Hematopoietic multipotent progenitor cell treated with erythropoietin and hydrocortisone succinate and interleukin-3 and kit ligand, for 6 days (in vitro differentiated cells): ENCODE measurements at places on chromosomes 16 and 17.
A peak's percentile ranks its signal among the peaks of the same experiment; 100 is the strongest.

- DNase-seq = no peak
Observed at GRCh38 chr16:27321013-27321915, 7.5 kb downstream of the IL4R start.

- peak; percentile 39 for DNase-seq
Observed at GRCh38 chr16:50038286-50038685, 13.3 kb downstream of the CNEP1R1 start.

DNA sequence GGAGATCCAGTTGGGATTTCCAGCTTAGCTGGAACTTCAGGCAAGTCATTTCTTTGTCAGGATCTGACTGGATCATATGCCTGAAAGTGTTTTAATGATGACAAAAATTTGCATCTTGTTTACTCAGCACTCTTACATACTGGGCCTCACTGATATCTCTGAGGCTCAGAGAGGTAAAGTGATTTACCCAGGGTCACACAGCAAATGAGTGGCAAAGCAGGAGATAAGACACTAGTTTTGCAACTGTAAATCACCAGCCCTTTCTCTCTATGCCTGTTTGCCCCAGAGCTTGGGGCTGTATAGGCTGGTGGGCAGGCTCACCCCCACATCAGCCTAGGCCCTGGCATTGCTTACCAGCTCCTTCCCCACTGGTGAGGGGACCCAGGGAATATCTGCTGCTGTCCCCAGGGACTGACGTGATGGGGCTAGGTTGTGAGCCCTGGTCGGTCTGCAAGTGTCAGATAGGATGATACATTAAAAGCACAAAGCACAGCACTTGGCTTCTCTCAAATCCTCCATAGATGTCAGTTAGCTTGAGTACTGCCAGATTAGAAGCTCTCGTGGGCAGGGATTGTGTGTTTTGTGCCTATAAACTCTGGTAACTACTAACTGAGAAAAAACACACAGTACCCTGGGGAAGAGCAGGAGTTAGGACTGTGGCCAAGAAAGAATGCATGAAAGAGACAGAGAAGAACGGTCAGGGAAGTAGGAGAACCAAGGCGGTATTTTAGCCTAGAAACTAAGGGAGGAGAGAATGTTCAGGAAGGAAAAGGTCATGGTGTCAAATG is 165.4 kb downstream of the COPRS start:
- DNase-seq = no peak

- no peak for DNase-seq
Observed at GRCh38 chr17:2222901-2223616, 80.5 kb downstream of the SMG6 start.

DNA sequence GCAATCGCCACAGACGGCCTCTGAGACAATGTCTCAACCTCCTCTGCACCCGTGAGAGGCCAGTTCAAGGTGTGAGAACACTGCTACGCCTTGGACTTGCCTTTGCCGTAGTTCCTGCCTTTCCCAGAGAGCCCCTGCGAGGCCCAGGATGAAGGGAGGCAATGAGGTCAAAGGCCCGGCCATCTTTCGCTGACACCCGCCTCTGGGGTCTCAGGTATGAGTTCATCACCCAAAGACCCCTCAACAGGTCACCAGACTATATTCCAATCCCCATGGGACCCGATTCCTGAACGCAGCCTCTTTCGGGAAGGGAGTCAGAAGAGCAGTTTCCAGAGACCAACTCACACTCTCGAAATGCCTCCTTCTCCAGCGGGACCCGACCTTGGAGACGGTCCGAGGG is 573.5 kb downstream of the KCNJ18 start:
- no peak for DNase-seq

- DNase-seq = peak; percentile 93
Observed at GRCh38 chr17:32253117-32253611, 12.5 kb upstream of the RHBDL3 start.
